ENCODE measurements at places on chromosomes 5 and 9.

- no peak for DNase-seq
Observed at GRCh38 chr5:65151614-65152013, 330.1 kb downstream of the ADAMTS6 start.

GRCh38 chr5:107980923-107981692 lies 310.4 kb upstream of the EFNA5 start:
- DNase-seq = no peak

- peak; percentile 12 for DNase-seq
Observed at GRCh38 chr5:56908942-56909293, 478 bp upstream of the SETD9 start.

DNA sequence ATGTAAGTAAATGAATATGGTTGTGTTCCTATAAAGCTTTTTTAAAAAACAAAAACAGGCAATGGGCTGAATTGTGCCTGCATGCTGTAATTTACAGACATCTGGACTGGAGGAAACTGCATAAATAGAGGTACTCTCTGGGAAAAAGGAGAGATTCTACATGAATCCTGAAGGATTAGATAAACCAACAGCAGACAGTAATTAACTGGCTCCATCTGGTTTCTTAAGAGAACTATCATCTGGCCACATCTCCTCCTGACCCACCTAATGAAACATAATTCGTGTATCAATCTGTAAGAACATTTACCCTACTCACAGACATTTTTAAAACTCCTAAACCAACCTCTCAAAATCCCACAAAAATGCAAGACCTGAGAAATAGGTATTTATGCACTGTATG lies 528.1 kb upstream of the ST8SIA4 start:
- DNase-seq = no peak

DNA sequence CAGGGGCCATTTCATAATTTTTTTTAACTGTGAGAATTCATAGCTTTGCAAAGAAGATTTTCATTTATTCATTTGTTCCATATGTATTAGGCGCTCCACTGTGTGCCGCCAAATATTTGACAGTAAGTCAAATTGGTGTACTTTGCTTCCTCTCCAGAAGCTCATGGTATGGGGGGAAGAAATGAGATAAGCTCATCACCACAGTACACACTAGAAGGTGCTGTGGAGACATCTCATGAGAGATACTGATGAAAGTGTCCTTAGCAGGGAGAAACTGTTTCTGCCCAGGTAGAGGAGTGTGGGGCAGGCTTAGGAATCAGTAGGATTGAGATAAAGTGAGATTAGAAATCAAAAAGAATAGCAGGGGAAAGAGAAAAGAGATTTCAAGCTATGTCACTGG lies 136.2 kb downstream of the CDH6 start:
- no peak for DNase-seq

GRCh38 chr5:35319333-35320002 lies 89.2 kb upstream of the PRLR start:
- DNase-seq = peak; percentile 14

GRCh38 chr5:154756009-154756867 lies 1.1 kb downstream of the LARP1 start:
- DNase-seq = no peak

- no peak for DNase-seq
Observed at GRCh38 chr9:113343732-113344231, 3.7 kb upstream of the WDR31 start.

DNA sequence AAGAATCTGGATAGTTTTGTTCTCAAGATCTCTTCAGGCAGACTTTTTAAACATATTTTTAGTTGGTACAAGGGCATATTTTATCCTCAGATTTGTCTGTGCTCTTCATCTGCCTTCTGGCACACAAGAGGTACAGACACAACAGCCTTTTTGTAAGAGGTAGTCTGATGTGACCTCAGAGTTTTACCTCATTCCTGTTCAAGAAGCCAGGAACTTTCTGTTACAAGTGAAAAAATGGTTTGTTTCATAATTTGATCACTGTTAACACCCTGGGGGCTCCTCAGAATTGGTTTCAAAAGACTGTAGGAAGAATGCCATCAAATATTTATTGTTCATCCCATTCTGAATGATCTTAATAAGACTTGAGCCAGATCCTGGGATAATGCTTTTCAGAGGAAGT lies 136.7 kb downstream of the PRKACG start:
- DNase-seq = no peak

All from stimulated activated CD8-positive, alpha-beta memory T cell treated with anti-CD3 and anti-CD28 coated beads, Interleukin-15, amount 100 ng/mL, for 24 hours (primary cell).